ENCODE measurements at places on chromosomes 12 and 14.

DNA sequence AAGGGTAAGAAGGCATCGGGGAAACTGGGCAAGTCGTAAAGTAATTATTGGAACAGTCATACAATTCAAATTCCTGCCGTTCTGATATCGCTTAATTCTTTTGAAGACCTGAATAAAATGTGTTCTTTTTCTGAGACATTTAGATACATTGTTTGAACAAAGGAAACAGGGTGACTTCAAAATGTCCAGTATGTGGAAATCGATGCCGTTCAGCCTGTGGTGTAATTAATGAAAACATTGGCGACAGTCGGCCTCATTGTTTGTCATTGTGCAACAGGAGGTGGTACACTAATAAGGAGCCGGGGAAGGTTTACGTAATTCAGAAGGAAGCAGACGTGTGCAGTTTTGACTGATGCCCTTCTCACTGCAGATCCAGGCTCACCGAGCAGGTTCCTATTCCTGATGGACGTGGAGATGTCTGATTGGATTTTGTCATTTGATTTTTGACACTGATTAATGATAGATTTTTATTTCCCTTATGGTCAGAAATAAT lies 92.7 kb downstream of the BORCS5 start:
- DNase-seq, result peak; percentile 61

DNA sequence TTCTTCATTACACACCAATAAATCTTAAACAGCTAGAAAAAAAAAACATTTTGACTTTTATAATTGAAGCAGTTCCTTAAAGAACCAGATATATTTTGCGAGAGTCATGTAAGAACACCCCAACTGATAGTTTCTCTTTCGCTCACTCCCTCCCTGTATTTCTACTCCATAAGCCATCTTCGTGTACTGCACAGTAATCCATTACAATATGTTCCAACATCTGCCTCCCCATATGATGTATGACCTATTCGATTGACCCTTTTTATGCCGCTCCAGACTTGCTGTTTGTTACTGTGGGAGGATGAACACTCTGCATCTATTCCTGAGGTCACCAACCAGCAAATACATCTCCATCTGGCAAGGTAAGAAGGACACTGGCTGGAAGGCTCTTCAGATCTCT lies 331.7 kb downstream of the SOX5 start:
- DNase-seq, result no peak

DNA sequence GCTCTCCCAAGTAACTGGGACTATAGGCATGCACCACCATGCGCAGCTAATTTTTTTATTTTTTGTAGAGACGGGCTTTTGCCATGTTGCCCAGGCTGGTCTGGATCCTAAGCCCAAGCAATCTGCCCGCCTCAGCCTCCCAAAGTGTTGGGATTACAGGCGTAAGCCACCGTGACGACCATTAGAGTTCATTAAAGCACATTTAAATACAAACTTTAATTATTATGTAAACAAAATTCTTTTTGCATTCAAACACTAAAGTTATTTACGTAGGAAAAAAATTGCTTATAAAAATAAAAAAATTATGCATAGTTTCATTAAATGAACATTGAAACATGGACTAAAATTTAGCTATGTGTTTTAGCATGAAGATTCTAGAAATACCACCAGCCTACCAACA lies 7.2 kb downstream of the RPAP3 start:
- DNase-seq, result no peak

- DNase-seq, result peak; percentile 87
Measured at GRCh38 chr14:96104469-96105057, 65.4 kb downstream of the C14orf132 start.

DNA sequence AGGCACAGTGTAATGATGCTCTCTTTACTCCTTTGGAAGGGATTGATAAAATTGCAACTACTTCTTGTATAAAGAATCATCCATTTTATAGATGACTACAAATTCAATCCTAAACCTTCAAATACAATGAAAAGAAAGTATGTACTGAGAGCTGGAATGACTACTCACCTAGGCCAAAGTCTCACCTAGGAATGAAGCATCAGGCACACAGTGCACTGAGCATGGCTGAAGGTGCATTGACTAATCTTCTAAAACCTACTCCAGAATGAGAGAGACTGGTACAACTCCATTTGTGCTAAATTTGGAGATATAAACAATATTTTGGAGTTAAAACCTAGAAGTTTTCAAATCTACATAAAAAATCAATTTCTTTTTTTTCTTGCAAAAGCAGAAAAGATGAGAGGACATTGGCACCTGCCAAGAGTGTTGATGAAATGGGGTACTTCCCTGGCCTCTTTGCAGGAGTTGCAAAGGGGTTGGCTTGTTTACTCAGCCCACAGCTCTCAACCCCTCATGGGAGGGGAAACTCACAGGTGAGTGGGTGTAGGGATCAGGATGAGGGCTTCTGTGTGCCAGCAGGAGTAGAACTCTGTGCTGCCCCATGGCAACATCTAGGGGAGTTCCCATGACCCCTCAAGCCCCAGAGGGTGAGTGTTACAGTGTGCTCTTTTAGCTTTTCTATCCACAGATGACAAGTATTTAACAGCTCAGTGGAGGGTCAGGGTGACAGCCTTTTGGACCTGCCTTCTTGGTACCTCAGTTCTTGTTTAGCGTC lies 31.3 kb downstream of the CLECL1 start:
- DNase-seq, result no peak

DNA sequence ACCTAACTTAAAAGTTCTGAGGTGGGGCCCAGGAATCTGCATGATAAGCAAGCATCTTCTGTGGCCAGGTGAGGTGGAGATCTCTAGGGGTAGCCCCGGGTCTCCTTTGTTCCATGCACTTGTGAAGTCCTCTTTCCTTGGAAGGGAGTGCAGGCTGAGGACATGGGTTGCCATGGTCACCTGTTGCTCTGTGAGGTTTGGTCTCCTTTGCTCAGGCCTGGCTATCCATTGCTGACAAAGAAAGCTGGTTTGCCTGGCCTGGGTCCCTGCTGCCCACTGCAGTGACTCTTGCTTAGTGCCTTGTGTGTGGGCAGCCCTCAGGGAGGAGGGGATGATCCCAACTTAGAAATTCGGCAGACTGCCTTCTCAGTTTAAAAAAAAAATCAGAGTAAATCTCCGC lies 11.1 kb downstream of the NRXN3 start:
- no peak for DNase-seq

DNA sequence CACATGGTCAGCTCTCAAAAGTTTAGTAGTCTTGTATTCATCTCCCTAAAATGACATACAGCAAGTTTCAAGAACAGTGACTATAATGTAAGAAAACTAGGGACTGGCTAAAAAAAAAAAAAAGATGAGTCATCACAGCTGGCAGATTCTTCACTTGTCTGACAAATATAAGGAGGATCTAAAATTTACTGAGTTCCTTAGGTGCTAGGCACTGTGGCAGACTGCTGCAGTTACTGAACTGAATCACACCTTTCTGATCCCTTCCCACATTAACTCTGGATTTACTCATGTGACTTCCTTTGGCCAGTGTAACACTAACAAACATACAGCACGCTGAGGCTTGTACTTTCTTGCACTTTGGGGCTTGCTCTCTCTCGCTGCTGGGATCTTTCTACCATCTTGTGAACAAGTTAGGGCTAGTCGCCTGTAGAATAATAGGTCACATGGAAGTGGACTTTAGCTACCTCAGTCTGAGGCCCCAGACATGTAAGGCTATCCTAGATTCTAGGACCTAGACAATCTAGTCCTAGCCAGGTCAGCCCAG lies 32.1 kb downstream of the BAZ1A start:
- DNase-seq, result no peak

- no peak for DNase-seq
Measured at GRCh38 chr12:109222062-109222461, 87.0 kb downstream of the FOXN4 start.

DNA sequence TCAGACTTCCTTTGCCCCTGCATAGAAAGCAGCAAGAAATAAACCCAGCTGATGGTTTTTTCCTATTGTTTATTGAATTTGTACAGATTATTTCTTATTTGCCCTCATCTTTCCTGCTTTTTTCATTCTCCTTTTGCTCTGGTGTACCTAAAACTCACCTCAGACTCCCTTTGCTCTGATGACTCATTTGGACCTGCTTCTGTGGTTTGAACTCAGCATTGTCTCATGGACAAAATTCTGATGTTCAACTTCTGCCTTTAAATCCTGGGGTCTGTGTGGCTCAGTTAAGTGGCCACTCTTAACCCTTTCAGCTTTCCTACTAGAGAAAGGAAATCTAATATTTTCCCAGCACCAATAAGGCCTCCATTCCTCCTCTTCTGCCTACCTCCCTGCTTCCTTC lies 3.5 kb upstream of the SENP1 start:
- DNase-seq, result no peak

DNA sequence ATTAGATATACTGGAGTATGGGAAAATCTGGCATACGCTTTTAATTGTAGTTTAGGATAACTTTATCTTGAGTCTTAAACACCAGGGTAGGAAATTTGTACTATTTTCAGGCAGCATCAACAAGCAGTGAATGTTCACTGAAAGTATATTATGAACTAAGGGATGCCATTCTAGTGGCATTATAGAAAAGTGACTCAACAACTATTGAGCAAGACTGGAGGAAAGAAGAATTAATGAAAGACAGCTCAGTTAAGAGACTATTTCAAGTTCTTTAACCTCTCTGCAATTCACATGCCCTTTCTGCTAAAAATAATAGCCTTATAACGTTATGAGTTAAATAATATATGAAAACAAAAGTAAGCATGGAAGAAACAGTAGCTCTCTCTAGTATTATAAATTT lies 343.1 kb downstream of the FSCB start:
- DNase-seq, result no peak

- DNase-seq, result no peak
Measured at GRCh38 chr14:24403294-24403998, 4.6 kb downstream of the NYNRIN start.

DNA sequence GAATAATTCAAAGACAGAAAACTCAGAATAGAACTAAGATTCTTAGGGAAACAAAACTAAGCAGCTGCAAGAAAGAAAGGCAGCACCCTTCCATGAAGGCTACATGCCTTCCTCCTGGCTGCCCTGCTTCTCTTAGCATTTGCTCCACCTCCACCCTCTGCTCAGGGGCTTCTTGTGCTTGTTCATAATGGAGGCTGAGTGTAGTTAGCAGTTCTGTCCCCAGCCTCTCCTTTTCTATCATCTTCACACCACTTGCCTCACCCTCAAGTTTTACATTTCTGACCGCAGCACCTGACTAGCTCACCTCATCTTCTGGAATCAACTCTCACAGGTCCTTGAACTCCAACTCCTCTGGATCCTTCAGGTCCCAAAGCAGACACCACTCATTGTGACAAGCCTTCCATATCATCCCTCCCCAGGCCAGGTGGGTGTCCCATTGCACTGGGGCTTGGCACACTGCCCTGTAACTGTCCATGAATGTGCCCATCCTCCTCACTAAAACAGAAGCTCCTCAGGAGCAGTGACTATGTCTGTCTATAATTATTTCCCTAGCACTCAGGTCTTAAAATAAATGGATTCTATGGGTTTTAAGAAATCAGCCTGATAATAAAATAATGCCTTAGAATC lies 139.1 kb downstream of the TMTC1 start:
- no peak for DNase-seq

DNA sequence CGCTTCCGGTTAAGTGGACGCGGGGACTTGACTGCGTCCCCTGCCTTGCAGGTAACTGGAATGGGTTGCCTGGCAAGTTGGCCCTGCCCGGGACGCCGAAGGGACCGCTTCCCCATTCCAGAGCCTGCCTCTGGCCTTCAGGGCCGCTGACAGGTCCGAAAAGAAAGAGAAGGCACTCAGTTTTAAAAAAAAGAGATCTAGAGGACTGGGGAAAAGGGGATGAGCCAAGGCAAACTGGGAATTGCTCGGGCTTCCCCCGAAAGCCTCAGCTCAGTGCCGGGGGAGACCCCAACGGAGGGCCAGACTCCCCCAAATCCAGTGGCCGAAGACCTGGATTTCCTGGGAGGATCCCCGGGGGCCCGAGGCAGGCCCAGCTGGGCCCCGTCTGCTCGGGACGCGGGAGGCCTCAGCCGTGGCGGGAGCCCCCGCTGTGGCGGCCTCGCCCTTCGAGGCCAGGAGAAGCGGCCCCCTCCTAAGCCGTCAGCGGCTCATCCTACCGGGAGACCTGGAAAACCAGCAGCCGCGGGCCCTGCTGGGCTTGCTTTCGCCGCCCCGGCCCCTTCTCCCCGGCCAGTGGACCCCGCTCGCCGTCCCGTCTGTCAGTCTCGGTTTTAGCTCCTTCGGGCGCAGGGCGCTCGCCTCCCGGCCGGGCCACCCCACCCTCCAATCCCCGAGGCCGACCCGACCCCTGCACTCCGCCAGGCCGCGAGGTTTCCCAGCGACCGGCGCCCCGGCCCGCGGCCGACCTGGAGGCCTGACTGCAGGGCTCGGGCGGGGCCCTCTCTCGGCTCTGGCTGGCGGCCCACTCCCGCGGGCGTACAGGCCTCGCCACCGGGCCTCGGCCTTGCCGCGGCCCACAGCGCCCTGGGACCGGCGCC lies 12.5 kb downstream of the OTX2 start:
- no peak for DNase-seq

GRCh38 chr12:129848876-129849275 lies 54.9 kb downstream of the TMEM132D start:
- no peak for DNase-seq

GRCh38 chr12:63917864-63918799 lies 73.6 kb downstream of the SRGAP1 start:
- no peak for DNase-seq

DNA sequence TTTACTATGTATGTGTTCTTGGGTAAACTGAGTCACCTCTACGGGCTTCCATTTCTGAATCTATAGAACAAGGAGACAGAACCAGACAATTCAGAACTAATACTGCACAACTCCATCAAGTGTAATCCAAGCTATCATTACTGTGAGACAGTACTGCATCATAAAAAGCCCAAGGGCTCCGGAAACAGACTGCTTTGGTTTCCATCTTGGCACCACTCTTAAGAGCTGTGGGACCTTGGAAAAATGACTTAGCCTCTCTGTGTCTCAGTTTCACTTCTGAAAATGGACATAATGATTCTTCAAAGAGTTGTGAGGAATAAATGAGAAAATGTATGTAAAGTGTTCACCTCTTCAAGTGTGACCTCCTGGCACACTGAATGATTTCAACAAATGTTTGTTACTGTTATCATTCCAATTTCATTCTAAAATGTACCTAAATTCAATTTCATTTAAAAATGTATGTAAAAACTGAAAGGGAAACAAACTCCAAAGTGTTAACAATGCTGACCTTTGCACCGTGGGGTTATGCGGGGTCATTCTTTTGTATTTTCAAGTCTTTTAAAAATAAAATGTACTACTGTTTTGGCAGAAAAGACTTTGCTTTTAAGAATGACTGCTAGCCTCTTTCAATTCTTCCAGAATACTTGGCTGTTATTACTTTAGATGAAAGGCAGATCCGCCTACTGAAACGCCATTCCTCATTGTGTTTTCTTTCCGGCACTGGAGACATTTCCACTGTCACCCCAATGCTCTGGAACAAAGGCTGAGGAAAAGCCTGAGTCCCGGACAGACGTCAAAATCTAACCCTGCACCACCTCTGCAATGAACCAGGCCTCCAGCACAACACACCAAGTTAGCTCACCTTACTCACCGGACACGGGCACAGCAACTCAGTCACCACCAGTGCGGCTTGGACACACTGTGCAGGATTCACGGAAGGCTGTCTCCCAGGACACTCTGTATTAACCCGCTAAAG lies 62.8 kb downstream of the TMCC3 start:
- no peak for DNase-seq

DNA sequence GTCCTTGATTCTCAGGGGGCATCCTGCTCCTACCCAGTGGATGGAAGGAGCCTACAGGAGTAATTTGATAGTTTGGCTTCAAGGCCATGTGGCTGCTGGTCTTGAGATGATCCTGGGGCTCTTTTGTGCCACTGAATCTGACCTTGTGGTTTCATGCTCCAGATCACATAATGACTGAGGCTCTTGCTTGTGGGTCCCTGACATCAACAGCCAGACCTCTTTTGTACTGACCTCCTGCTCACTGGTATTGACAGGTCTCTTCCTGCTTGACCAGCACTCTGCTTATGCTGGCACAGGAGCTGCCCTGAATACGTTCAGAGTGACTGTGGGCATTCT lies 23.2 kb upstream of the JPH4 start:
- no peak for DNase-seq

Data from breast epithelium (tissue), 4 donors.